HTR-8/SVneo (cell line): ENCODE measurements at places on chromosomes 16 and 17.

DNA sequence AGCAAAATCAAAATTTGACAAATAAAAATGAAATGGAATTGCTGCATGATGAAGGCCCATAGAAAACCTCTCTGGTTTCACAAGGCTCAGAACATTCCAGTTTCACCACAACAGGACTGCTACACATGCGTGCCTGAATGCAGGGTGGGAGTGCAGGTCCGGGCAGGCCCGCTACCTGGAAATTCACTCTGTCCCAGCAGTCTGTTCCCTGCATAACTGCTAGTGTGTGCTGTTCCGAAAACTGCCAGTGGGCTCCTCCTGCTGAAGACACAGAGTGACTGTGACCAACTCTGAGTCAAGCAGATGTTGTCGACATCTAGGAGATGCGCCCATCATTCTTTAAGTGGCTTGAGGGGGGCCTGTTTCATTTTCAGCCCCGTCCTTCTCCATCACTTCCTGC lies 284.8 kb upstream of the MAF start:
- DNase-seq, result no peak

GRCh38 chr16:15907863-15908478 lies 19.6 kb upstream of the CEP20 start:
- DNase-seq, result peak; percentile 56

GRCh38 chr16:81283044-81283443 lies 31.7 kb upstream of the GAN start:
- no peak for DNase-seq

GRCh38 chr16:29699324-29700219 lies 20.6 kb downstream of the QPRT start:
- DNase-seq, result no peak

DNA sequence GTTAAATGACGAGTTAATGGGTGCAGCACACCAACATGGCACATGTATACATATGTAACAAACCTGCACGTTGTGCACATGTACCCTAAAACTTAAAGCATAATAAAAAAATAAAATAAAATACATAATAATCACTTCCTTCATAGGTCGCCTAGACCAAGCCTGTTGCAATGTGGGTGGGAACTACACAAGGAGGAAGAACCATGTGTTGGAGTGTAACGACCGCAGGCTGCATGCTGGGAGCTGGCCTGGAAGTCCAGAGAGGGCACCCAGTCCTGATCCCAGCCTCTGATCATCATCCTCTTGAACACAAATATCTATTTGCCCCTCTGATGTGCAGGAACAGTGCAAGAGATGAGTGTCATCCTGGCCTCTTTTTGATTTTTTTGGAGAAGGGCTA lies 224.7 kb upstream of the ASIC2 start:
- DNase-seq, result no peak

DNA sequence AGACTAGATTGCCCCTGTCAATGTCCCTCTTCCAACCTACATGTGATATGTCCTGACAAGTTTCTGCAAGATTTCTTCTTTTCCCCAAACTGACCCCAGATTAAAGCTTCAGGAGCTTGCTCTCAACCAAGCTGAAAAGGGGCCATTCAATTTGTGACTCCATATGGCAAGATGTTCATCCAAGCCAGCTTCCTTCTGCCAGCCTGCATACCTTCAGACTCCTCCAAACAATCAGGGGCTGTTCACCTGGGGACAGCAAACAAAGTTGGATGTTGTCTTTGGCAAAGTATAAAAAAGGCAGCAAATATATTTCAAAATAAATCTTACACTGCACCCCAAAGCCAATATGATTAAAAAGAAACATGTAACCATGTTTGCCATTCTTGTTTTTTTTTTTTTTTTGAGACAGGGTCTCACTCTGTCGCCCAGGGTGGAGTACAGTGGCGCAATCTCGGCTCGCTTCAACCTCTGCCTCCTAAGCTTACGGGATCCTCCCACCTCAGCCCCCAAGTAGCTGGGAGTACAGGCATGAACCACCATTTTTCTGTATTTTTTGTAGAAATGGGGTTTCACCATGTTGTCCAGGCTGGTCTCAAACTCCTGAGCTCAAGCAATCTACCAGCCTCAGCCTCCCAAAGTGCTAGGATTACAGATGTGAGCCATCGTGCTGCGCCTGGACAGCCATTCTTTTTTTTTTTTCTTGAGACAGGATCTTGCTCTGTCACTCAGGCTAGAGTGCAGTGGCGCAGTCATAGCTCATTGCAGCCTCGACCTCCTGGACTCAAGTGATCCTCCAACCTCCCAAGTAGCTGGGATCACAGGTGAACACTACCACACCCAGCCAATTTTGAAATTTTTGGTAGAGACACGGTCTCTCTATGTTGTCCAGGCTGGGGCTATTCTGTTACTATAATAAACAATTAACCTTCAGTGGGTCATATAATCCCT lies 50.0 kb upstream of the AKAP1 start:
- no peak for DNase-seq

DNA sequence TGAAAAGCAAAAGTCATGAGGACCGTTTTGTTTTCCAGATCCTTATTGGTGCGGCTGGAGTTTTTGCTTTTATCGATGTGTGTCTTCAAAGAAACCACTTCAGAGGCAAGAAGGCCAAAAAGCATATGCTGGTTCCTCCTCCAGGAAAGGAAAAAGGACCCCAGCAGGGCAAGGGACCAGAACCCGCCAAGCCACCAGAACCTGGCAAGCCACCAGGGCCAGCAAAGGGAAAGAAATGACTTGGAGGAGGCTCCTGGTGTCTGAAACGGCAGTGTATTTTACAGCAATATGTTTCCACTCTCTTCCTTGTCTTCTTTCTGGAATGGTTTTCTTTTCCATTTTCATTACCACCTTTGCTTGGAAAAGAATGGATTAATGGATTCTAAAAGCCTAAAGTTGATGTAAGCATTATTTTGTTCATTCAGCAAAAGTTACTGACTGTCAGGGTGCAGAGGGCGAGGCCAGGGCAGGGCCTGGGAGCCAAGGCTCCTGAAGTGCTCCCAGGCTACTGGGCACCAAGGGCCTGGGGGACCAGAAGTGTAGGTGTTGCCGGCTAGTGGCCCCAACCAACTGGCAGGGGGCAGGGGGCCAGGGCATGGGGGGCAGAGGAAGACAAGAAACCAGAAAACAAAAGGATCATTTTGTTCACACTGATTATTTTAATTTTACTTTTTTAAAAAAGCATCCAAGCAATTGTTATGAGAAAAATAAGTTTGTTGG lies 8.8 kb downstream of the CMTM2 start:
- DNase-seq, result no peak

- peak; percentile 25 for DNase-seq
These were observed 63.2 kb upstream of the TRAP1 start for GRCh38 chr16:3780570-3780969.

DNA sequence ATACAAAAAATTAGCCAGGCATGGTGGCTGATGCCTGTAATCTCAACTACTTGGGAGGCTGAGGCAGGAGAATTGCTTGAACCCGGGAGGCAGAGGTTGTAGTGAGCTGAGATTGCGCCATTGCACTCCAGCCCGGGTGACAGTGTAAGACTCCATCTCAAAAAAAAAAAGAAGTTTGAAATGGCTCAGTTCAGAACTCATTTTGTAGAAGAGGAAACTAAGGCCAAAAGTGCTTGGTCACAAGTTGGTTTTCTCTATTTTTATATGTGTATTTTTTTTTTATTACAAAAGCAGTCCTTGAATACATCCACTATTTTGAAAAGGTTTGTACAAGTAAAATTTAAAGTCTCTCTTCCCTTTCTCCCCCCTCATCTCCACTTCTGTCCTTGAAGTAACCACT lies 5.5 kb downstream of the TAC4 start:
- no peak for DNase-seq

DNA sequence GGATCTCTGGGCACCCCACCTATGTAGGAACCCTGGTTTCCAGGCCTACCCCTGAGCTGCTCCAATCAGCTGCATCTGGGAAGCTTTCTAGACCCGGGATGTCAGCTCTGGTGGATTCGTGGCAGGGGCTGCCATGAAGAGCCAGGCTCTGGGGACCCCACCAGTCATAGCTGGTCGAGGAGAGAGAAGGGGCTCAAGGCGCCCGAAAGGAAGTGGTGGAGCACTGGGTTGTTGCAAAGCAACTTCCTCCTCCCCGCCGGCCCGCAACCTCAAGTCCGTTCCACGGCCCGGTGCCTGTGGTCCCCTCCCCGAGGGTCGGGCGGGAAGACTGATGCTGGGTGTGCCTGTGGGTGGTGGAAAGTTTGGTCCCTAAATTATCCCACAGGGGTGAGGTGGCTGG lies 10.2 kb downstream of the TBKBP1 start:
- no peak for DNase-seq

DNA sequence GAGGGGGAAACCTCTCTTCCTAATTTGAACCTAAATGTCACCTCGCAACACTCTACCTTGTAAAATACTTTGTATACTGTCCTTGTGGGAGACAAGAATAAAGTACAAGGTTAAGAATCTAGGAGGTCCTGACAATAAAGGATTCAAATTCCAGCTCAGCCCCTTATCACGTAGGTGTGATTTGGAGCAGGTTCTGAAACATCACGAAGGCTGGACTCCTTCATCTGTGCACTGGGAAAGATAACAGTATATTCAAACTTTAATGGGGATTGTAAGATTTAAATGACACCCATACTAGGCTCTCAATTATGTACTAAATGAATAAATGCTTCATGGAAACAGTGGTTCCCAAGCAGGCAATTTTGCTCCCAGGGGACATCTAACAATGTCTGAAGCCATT lies 2.1 kb downstream of the TXNDC11 start:
- no peak for DNase-seq

DNA sequence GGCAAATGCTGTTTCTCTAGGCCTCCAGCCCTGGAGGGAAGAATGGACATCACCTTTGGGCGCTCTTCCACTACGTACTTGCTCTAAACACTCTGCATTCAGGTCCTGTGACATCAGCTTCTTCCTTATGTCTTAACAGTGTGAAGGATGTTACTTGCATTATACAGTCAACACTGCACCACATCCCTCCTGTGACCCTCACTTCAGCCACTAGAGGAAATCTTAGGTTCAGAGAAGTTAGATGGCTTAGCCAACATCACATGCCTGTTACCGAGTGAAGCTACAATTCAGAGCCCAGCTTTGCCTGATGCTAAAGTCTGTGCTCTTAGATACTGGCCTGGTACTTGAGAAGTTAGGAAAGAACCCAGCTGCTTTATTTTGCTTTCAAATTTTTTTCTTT lies 18.3 kb downstream of the UBFD1 start:
- DNase-seq, result no peak

DNA sequence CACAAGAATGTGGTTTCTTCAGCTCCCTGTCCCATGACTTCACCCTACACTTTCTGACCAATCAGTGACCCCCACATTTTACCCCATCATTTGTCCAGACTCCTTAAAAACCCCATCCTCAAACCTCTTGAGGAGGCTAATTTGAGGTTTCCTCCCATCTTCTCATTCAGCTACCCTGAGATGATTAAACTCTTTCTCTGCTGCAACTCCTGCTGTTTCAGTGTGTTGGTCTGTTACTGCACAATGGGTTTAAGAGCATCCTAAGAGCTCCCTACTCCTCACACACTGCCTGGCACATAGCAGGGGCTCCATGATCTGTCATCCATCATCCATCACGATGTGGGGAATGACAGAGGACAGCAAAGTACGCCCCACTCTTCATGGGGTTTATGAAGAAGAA lies 212.6 kb downstream of the SLC39A11 start:
- no peak for DNase-seq

- DNase-seq, result no peak
These were observed 95.0 kb downstream of the ADCY9 start for GRCh38 chr16:4021070-4021779.

DNA sequence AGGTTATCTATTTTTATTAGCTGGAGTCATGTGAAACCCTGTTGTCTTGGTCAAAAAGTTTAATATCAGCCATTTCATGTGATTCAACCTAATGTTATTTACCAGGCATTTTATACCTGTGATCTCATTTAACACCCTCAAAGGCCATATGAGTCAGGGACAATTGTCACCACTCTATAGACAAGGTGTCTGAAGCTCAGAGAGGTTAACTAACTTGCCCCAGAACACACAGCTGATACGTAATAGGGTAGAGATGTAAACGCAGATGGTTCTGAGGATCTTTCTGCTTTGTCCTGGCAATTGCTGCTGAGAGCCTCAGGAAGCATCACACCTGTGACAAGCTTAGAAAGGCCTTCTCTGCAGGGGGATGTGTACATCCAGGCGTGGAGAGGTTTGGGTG lies 4.9 kb downstream of the CD300A start:
- DNase-seq, result no peak

- no peak for DNase-seq
These were observed 8.5 kb upstream of the CCL1 start for GRCh38 chr17:34371405-34372100.

DNA sequence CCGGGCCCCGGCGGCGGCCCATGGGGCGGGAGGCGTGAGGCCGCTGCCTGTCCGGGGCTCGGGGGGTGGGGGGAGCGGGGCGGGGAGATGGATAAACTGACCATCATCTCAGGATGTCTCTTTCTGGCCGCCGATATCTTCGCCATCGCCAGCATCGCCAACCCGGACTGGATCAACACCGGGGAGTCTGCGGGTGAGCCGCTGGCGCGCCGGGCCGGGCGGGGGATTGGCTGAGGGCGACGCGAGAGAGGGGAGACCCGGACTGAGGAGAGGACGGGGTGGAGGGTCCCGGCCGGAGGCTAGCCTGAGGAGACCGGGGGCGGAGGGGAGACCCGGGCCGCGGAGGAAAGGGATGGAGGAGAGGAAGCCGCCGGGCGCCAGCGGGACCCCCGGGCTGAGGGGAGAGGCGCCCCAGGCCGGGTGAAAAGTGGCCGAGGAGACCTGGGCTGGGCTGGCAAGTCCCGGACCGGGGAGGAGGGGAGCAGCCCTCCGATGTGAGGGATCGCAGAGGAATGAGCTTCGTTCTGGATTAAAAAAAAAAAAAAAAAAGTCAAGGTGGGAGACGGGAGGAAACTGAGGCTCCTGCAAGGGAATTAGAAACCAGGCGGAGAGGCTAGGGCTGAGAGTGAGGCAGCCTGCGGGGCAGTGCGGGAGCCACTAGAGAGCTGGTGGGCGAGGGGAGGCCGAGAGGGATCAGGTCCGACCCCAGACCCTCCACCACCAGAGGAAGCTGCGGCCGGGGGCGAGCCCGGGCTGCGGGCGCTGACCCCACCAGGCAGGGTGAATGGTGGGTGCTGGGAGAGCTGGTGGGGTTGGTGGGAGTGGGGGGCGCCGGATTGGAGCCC lies 526 bp downstream of the MOSMO start:
- DNase-seq, result no peak

DNA sequence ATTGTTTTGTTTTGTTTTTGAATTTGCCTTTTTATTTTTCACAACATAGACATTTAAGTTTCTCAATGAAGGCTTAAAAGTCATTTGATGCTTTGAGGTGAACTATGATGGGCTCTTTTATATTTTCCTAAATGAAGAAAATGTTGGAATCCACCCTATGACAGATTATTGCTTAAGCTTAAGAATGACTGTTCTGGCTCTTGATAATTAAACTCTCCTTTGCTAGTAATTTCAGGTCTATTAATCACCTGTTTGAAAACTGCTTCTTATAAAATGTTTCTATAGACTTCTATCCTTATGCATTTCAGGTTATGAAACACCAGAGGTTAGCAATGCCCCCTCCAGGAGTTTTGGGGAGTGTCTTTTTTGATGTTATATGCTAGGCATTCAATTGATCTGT lies 424.1 kb upstream of the DYNLRB2 start:
- no peak for DNase-seq

GRCh38 chr17:80032614-80033171 lies 3.0 kb downstream of the TBC1D16 start:
- DNase-seq, result no peak
